ENCODE measurements at places on chromosomes 3 and 15.

DNA sequence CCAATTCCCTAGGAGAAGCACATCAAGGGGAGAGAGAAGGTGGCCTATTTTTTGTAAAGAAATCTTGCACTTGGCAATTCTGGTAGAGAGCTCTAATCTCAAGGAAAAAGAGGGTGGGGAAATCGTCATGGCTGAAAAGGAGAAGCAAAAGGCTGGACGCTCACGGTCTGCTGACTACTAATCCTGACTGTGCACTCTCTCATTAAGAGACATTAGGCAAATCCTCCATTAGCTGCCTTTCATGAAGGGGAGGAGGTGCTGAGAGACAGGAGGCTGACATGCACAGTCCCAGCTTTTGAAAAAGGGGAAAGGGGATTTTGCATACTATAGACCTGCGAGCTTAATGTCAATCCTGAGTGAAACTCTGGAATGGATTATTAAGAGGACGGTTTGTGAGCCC is 170.0 kb downstream of the NR2F2 start:
- DNase-seq, result no peak

DNA sequence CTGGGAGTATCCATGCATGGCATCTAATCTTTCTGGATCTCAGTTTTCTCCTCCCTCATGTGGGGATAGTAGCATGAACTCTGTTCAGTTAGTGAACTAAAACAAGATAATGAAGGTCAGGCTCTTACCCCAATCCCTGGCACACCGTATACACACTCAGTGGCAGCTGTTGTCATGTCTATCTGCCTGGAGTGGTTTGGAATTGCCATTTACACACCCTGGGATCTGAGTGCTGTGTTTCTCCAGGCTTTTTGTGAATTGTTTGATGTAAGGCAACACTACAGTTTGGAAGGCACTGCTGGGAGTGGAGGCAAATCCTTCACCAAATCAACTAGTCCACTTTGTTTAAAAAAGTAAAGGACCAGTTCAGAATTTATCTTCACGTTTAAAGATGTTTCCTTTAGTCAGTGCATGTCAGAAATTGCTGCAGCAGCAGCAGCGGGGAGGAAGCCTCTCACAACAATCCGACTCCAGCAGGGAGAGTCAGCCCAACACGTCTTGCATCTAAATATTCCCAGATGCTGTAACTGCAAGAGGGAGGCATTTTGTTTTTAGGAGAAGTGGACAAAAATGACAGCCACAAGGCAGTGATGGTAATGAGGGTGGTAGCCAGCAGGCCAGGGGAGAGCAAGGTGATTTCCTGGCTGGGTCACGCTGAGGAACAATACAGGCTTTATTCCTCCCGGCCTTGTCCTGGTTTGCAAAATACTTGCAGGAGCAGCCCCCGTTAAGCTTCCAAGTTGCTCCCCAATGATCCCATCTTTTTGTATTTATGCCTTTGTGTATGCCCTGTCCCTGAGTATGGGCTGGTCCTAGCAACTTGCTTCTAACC is 128.5 kb upstream of the LRIG1 start:
- no peak for DNase-seq

DNA sequence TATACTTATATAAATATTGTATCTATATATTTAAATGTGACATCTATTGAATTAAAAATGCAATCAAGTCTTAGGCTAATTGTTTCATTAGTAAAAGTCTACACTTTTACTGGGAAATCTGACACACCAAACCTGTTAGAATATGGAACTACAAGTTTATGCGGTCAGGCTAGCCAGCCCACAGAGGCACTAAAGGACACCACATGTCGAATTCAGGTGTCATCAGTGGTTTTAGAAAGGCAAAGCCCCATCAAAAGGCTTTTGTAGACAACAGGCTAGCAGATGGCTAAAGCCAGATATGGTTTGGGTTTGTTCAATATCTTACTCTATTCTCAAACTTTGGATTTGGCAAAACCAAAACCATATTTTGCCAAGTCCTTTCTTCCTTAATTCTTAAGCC is 411.0 kb downstream of the MECOM start:
- no peak for DNase-seq

GRCh38 chr3:42632146-42632545 is 21.4 kb upstream of the ZBTB47 start:
- DNase-seq, result no peak

- no peak for DNase-seq
Measured at GRCh38 chr3:18443665-18444594, 18.8 kb upstream of the SATB1 start.

DNA sequence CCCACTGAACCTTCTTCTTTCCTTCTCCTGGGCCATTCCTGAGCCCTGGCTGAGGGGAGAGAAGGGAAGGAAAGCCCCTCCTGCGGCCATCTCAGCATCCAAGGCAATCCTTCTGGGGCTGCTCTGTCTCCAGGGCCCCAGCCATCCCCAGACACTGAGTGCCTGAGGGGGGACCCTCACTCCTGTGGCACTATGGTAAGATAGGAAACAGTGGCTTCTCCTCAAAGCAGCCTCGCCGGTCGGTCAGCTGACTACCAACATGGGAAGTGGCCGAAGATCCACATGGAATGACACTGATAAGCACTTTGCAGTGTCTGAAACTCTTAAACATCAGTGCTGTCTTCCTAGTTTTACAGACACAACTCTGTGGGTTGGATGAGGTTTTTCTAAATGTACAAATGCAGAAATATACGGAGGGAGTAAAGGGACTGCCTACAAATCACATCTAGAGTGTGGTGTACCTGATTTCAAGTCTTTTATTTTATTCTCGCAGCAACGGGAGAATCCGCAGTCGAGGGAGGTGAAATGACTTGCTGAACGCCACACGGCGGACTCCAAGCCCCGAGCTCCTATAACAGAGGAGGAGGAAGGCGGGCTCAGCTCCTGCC is 973 bp upstream of the ITPKA start:
- DNase-seq, result no peak

- no peak for DNase-seq
Measured at GRCh38 chr3:30912301-30912700, 17.8 kb upstream of the GADL1 start.

- DNase-seq, result no peak
Measured at GRCh38 chr3:89411201-89411600, 303.8 kb downstream of the EPHA3 start.

DNA sequence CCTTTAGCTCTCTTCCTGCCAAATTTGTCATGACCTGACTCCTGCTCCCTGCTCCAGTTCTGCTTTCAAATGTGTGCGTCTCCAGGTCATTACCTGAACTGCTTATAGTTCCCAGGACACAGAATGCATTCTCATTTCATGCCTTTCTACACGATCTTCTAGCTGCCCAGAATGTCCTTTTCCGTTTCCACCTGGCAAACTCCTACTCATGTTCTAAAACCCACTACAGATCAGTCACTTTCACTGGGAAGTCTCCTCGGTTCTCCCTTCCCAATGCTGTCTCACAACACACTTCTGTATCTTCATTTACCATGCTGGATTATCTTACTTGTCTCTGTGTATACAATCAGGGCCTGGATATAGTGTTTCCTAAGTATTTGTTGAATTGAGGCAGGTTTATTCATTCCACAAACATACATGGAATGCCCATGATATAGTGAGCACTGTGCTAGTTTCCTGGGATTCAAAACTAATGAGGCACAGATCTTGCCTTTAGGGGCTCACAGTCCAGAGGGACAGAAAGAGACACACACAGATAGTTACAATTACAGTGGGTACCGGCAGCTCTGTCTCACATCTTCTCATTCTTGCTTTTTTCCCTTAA is 1.6 kb upstream of the NOX5 start:
- no peak for DNase-seq

GRCh38 chr3:13513913-13514517 is 33.9 kb downstream of the HDAC11 start:
- no peak for DNase-seq

DNA sequence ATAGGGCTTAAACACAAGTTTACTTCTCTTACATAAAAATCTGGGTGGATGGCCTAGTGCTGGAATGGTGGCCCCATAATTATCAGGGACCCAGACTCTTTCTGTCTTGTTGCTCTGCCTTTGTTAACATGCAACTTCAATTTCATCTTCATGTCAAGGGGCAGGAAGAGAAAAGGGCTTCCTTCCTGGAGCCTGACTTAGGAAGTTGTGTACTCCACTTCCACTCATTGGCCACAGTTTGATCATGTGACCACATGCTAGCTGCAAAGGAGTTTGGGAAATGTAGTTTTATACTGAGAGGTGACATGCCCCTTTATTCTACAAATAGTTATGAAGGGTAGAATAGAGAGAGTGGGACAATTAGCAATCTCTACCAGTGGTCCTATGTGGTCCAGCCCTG is 39.3 kb downstream of the RHCG start:
- no peak for DNase-seq

DNA sequence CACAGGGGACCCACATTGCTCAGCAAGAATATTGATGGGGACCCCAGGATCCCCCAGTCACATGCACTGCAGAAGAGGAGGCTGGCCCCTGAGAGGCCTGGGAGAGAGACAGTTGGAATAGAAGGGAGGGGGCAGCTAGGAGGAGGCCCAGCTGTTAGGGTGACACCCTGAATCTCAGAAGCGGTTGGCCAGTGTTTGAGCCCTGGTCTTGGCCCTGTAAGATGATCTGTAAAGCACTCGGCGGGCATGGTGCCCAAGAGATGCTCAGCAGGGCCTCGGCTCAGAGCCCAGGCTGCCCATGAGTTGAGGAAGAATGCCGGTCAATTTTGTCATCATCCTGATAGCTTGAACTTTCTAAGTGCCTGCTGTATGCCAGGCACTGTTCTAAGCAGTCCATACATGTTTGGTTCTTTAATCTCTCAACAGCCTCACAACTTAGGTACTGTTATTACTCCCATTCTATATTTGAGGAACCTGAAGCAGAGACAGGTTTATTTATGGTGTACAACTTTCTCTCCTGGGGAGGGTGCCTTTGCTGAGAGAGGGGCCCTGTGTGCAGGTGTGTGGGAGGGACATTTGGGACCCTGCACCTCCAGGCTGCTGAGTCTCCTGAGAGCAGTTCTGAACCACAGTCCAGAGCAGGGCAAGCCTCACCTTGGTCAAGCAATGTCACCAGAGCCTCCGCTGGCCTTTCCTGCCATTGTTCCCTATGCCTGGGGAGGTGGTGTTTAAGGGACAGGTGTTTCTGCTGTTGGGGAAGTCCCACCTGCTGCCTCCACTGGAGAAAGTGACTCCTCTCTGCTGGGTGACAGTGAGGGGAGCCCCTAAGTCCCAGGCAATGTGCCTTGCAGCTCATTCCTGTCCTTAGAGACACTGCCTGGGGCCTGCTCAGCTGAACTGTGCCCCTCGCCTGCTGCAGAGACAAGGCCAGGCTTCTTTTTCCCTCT is 26.0 kb downstream of the SLC6A6 start:
- DNase-seq, result no peak

- no peak for DNase-seq
Measured at GRCh38 chr15:49242820-49243219, 72.8 kb downstream of the GALK2 start.

GRCh38 chr3:132598181-132598580 is 1.1 kb downstream of the ACKR4 start:
- DNase-seq, result no peak

DNA sequence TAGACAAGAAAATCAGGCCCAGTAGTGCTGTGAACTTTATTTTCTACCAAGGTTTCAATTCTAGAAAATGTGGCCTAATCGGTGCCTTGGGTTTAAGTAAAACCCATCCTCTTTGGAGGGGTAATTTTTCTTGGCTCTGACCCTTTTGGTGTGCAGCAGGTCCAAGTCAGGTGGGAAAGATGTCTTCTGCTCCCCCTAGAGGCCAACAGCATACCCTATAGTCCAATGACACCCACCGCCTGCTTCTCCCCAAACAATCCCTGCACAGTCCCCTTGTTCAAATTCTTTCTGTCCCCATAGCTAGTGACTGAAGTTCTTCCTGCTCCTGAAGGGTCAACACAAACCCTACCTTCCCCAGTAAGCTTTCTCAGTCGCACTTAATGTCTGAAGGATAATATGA is 261.8 kb upstream of the GOLGA6L4 start:
- no peak for DNase-seq

DNA sequence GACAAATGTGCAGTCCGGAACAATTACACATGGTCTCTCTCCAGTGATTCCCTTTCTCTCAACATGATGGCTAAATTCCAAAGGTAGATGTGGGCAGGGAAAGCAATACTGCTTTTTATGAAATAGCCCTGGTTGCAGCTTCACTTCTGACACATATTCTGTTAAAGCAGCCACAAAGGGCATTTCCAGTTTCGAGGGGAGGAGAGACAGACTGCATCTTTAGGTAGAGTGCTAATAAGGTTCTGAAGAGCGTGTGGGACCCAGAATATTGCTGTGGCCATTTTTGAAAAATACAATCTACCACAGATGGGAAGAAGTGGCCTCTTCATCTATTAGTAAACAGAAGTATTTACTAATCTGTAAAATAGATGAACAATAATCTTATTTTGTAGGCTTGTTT is 139.3 kb upstream of the PEX5L start:
- DNase-seq, result no peak

DNA sequence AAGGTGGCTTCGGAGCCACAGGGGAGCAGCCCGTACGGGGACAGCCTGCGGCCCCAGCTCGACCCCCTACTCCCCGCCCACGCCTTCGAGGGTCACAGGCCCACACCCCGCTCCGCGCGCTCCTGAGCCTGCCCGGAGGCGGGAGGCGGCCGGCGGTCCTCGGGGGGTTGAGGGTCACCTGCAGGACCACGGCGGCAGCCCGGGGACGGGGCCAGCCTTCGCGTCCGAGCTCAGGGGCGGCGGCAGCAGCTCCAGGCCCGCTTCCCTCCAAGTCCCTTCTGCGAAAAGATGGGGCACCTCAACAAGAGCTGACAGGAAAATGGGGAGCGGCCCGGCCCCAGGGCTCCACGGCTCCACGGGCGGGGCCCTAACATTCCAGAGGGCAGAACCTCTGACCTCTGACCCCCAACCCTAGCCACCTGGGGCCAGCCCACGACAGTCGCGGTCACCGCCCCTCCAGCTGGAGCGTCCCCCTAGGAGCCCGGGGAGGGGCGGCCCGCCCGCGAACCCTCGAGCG is 428 bp downstream of the LYSMD4 start:
- DNase-seq, result no peak

DNA sequence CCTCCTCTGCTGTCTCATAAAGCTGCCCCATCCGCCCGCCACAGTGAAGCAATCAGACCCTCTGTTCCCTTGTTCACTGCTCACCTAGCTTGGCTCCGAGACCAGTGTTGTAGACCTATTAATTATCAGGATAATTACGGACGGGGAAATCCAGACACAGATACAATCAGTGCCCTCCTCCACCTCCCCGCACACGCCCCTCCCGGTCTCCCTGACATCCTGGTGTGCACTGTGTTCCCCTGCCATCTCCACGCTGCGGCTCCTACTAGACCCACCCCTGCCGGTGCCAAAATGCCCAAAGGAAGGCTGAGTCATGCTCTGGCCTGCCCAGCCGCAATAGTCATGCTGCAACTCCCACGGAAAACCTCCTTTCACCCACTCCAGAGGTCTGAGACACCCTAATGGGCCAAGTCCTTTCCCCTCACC is 277.3 kb upstream of the TLE3 start:
- DNase-seq, result no peak

- no peak for DNase-seq
Measured at GRCh38 chr15:35602836-35603235, 56.9 kb upstream of the DPH6 start.

GRCh38 chr3:62669161-62669560 is 206.1 kb downstream of the CADPS start:
- DNase-seq, result no peak

- DNase-seq, result no peak
Measured at GRCh38 chr3:58027704-58028317, 19.6 kb downstream of the FLNB start.

Data from stimulated activated CD4-positive, alpha-beta T cell treated with anti-CD3 and anti-CD28 coated beads, Interleukin-1b, Interleukin-23, amount 100 ng/mL, for 1 hour (primary cell).